Kidney tubule cell (primary cell): ENCODE measurements at places on chromosomes 1 and 21.
A peak's percentile ranks its signal among the peaks of the same experiment; 100 is the strongest.

GRCh38 chr1:67535474-67535873, 105.3 kb upstream of the SERBP1 start:
- peak; percentile 85 for DNase-seq

- peak; percentile 87 for DNase-seq
Observed at GRCh38 chr1:3453891-3454810, at the start of gene ARHGEF16. ARHGEF16 (plus strand) TSS chr1:3454665; CDS start chr1:3463085, 8,420 bp downstream.

DNA sequence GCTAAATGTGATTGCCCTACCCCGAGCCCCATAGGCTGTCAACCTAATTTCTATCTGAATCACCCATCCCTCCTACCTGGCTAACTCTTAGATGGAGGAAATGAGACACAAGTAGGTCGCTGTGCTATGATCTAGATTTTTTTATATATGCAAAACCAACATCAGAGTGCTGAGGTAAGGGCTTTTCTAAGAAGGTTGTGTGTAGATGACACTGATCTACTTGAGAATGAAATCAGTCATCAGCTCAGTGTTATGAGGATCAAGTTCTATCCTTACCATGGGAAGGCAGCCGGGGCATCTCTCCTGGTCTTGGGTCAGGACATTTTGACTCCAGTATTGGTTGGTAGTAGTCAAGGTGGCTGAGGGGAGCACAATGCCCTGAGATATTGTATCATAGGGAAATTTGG, 23.6 kb downstream of the SLAMF1 start:
- DNase-seq: no peak

GRCh38 chr1:26583646-26584485, 54.3 kb downstream of the RPS6KA1 start:
- DNase-seq: peak; percentile 42

DNA sequence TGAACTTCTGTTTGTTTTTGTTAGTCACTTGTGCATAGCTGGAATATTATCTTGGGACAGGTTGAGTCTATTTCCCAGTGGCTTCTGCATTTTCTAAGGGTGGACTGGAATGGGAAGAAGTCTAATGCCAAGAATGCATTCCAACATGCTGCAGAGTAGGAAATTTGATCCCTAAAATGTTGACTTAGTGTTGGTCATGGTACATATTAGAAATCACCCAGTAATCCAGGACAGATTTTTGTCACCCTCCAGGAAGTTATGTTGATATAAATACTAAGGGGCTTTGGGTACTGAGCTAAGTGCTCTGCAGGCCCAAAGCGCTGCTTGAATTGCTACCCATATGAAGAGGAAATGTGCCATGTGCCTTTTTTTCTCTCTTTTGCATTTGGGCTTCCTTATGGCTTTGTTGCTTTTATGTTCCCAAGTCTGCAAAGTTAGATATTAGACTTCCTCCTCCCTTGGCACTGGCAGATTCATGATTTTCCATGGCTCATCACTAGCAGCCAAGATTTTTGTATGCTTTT, 10.0 kb downstream of the ARID1A start:
- DNase-seq: peak; percentile 87

GRCh38 chr1:32362474-32363313, at the start of the genes FAM229A and TSSK3:
FAM229A (minus strand) TSS chr1:32362485; CDS start chr1:32362091, 394 bp downstream.
TSSK3 (plus strand) TSS chr1:32362539; CDS start chr1:32362702, 163 bp downstream.
- DNase-seq: no peak

- no peak for DNase-seq
Observed at GRCh38 chr1:211527006-211527405, 35.0 kb upstream of the RD3 start.

DNA sequence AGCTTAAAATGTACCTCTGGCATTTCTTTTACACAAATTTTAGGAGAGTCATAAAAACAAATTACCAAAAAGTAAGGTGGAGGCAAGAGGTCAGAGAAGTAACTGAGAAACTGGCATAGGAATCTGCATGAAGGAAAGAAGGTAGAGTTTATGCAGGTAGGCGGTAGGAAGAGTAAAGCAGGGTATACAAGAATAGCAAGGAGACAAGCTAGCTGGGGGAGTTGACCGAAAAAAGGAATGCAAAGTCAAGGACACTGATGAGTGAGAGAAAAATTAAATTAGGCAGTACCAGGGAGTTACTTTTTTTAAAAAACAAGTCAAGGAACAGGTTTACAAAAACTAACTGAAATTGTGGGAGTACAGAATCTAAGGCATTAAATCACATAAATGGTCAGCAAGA, 56.0 kb downstream of the FOXJ3 start:
- no peak for DNase-seq

- peak; percentile 66 for DNase-seq
Observed at GRCh38 chr1:16903054-16903453, 7.3 kb downstream of the RNU1-2 start.

DNA sequence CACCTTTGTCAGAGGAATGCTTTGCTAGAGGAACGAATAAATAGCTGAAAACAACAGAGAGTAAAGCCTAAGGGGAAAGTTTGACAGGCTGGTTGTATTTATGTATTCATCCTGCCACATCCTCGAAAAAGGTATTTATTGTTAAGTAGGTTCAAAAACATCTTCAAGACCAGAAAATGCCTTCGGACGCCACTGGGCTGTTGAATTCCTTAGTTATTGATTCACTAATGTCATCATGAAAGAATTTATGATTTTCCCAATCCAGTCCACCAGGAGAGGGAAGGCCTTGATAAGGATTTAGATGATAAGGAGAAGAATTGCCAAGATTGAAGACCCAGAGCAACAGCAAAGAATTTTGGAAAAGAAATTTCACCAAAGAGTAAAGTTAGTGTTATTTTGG, 35.2 kb upstream of the MAB21L3 start:
- peak; percentile 84 for DNase-seq

DNA sequence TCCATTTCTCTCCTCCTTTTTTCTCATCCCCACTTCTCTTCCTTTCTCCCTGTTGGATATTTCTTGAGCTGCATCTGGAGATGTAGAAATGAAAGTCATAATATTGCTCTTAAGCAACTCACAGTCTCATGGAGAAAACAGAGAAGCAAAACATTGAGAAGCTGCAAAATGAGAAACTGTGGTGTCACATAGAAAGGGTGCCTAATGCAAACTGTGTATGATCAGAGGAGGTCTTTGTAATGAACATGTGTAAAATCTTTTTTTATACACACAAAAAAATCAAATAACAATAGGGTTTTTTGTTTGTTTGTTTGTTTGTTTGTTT, 11.8 kb upstream of the SLAMF7 start:
- no peak for DNase-seq

- DNase-seq: peak; percentile 37
Observed at GRCh38 chr1:235911876-235912275, 45.2 kb upstream of the LYST start.

DNA sequence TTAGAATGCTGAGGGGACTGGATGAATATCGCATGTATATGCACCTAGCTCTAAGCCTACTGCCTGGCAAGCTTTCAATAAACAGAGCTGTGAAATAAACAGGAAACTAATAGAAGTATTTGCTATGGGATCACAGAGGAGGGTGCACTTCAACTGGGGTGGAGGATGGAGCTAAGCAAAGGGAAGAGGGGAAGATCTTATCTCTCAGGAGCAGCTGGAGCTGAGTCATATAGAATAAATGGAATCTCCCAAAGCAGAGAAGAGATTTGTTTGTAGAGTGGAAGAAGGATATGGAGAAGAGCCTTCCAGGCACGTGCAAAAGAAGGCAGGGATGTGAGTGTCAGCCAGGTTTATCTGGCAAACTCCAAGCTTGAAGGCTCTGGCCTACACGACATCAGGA, 17.0 kb upstream of the KCNA10 start:
- no peak for DNase-seq

DNA sequence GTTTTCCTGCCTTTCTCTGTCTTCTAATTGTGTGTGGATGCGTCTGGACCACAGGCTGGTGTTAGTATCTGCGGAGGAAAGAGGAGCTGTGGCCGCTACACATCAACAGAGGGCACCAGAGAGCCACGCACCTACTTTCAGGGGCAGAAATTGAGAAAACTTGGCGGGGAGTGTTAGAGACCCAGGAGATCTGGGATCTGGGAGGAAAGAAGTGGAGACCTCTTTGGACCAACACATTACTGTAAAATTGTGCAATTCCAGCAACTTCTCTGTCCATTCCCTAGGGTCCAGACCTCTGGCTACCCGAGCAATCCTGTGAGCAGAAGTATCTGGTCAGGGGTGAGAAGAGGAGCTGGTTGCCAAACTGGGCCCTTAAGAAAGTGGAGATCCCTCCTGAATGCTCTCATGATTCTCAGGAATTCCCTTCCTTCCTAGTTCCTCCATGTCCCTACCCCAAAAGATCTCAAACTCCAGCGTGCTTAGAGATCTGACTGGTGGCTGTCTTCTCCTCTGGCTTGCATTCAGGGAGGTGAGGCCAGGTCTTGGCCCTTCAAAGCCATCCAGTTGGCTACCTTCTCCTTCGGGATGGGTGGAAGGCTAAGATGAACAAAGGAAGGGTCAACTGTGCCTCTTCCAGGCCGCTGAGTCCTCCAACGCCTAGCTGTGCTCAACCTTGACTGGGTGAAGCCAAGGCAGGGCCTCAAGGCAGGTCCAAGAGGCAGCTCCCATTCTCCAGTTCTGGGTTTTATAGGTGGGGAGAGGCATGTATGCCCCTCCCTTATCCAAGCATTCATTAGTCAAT, 1.2 kb upstream of the KIRREL1 start:
- DNase-seq: peak; percentile 76

- no peak for DNase-seq
Observed at GRCh38 chr21:28086861-28087581, 905.7 kb downstream of the LTN1 start.

DNA sequence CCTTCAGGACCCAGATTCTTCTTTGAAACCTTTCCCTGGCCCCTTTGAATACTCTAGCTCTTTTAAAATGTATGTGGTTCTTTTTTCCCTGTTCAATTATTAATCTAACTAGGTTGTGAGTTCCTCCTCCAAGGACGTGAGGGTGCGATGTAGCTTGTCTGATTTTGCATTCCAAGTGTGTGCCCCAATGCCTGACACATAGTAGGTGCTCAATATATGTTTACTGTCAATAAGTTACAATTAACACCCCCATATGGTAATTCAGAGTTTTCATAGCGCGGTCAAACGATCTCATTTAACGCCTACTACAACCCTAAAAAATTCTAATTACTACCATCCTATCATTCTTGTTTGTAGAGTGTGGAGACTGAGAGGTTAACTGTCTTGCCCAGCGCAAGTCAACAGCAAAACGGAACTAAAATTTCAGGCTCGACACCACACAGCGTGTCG, 482 bp upstream of the MTR start:
- no peak for DNase-seq

- DNase-seq: peak; percentile 84
Observed at GRCh38 chr1:97006044-97006661, 284.6 kb downstream of the PTBP2 start.

GRCh38 chr1:192580351-192580962, 4.9 kb downstream of the RGS1 start:
- DNase-seq: peak; percentile 58

DNA sequence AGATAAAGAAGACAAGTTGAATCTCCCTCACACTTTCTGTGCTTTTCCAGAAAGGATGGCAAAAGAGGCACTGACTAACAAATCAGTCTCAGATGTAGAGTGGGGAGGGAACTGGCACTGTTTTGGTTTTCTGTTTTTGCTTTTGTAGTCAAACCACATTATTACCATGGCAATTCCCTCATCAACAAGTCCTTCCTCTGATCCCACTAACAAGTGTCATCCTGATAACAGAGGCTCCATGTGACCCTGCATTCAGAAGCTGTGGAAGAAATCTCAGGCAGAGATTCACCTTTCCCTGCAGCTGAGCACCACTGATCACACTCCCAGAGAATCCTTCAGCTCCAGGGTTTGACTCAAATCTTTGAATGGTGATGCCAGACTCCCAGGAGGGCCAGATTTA, 203.4 kb downstream of the TNR start:
- no peak for DNase-seq

DNA sequence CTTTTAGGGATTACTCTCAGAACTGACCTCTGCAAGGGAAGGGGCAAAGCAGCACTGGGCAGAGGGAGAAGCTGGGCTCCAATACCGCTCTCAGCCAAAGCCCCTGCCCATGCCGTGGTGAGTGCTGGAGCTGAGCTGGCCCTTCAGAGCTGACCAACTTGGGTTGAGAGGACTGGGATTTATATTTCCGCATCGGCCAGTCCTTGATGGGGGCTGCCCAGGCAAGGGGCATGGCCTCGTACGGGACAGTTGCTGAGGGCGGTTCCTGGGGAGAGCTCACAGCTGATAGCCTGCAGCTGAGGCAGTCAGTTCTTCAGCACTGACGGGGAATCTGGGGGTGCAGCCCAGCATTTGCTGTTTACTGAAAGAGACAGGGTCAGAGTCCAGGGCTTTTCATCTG, 8.0 kb downstream of the HUNK start:
- DNase-seq: no peak

DNA sequence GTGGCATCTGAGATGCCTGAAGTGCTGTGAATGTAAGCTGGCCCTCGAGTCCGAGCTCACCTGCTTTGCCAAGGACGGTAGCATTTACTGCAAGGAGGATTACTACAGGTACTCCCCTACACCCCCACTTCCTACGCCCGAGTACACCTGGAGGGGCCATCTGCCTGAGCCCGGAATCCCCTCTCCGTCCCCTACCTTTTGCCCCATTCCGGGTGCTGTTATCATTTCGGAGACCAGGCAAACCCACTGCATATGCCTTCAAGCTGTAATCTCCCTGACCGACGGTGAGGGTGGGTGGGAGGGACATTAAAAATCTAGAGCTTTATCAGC, 2.9 kb downstream of the LHX9 start:
- no peak for DNase-seq

DNA sequence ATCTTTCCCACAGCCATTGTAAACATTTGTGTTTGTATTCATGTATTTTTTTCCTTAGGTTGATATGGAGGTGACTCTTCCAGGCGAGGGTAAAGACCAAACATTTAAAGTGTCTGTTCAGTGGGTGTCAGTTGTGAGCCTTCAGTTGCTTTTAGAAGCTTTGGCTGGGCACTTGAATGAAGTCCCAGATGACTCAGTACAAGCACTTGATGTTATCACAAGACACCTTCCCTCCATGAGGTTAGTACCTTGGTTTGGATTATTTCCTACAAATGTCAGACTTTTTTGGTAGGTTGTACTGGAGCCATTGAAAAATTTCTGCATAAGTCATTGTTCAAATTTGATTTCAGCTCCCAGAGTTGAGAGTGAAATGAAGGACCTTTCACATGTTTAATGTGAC, 17.4 kb downstream of the AGO4 start:
- DNase-seq: no peak

- no peak for DNase-seq
Observed at GRCh38 chr1:94919241-94920030, 7.5 kb downstream of the CNN3 start.

DNA sequence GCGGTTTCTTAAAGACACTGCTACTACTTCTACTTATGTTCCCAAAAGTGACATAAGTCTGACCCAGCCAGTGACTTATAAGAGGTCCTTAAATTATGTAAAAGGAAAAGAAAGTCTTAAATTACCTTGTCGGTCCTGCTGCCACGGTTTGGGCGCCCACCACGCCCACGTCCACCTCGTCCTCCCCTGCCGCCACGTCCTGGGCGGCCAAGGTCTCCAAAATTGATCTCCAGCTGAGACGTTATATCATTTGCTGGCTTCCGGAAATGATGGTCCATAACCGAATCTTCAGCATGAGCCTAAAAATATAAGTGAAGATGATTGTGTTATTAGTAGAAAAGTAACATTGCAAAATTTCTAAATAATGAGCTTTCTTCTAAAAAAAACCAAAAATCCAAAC, 15.2 kb downstream of the SERBP1 start:
- DNase-seq: no peak
